NCI-H2227 treated with DMSO at 0.1 percent for 48 hours (cell line): ENCODE measurements at places on chromosomes 11 and 22.

DNA sequence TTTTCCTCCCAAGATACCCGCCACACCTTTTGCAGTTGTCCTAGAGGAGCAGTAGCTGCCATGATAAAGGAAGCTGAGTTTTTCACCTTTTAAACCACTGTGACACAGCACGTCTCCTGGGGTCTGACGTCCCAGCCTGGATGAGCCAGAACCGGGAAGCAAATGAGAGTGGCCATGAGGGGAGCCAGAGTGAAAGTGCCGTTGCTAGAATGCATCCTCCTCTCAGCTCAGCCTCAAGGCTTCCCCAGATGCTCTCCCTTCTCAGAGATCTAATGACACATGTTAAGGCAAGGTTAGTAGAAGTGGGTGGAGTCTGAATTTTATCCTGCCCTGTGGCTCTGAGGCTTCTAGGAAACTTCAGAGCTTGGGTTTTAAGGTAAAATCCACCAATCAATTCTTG, 23.4 kb upstream of the HTR3A start:
- DNase-seq: peak; percentile 11

DNA sequence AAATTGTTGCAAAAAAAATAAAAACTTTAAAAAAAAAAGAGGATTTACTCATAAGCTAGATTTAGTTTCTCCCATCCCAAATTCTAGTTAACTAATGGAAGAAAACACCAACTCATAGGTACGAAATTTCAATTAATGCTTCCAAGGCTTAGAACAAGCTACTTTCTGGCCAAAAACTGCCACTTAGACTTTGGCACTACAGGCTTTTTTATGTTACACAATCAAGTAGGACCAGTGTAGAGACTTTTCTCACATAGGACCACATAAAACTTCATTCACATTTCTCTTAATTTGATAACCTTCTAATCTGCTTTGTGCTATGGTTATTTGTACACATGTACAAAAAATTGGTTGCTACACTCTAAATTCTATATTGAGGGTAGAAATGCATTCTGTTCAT, 3.1 kb downstream of the ST13 start:
- no peak for DNase-seq

GRCh38 chr11:110190885-110191284, 97.7 kb downstream of the ZC3H12C start:
- DNase-seq: no peak

DNA sequence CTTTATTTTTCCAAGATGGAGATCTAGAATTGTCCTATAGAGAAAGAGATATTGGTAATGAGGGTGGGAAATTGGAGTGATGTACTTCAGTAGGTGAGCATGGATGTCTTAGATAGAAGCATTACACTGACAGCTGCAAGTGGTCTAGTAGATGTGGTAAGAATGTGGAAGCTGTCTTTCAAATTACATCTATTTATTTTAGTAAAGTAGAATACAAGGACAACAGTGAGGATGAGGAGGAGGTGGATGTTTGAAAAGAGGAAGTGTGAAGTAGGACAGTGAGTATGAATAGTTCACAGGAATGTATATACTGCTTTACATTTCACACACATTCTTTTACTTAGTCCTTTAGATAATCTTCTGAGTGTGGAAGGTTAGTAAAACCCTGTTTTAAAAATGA, 64.2 kb downstream of the HIPK3 start:
- DNase-seq: no peak

DNA sequence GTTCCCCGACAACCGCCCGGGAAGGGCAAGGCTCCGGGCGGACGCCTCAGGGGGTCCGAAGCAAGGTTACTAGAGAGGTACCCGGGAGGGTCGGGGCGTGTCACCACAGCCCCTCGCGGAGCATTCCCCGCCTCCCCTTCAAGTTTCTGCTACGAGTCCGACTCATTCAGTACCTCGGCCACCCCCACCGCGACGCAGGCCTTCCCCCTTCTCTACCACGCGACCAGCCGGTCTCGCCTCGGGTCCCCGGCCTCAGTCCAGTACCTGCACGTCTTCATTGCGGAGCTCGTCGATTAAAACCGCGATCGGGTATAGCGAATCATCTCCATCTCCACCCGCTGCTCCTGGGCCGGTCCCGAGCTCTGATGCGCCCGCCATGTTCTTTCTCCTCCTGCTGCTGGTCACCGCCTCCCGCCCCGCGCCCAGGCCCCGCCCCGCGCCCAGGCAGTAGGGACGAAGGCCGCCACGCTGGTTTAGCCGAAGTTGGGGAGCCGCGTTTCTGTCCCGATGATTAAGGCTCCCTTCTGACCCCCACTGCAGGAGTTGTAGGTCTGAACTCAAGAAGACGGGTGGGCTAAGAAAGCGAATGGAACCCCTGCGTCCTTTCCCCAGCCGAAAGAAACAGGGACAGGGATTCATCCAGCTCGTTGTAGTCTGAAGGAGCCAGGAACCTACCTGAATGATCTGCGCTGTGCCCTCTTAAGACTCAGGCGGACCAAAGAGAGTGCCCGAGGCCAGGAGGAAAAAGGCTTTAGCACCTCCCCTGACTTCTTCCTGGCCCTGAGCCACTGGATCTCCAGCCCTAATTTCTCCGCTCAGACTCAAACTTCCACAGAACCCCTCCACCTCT, at the start of gene PPP2R1B:
PPP2R1B (minus strand) TSS at position 406 of the 850 bp plus-strand sequence; CDS start at position 378, 28 bp downstream.
- peak; percentile 77 for DNase-seq

- no peak for DNase-seq
Observed at GRCh38 chr11:21475276-21475675, 717.6 kb upstream of the ANO5 start.
